ENCODE measurements at places on chromosomes 11 and 22. TPM values are rescaled to one million over a fixed set of nuclear protein-coding genes. Genes with fewer than 3 reads are reported as not detected.

DNA sequence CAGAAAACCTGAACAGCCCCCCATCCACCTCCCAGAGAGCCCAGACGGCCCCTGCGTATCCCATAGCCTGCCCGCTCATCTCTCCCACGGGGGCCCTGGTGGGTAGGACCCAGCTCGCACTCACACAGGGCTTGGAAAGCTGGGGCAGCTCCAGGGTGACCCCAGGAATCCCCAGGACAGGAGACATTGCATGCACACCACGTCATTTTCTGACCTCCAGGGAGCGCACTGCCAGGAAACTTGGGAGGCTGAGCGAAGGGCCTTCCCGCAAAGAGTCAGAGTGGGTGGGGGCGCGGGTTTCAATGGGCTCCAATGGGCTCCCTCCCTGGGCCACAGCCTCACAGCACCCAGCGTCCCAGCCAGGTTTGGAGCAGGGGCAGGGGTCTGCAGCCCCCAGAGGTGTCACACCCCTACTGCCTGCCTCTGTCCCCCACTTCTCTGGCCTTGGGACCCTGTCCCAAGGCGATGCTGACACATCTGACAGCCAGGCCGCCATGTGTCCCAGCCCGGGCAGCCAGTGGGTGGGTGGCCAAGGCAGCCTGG lies 8.2 kb upstream of the SYT8 start:
- peak; percentile 48 for DNase-seq

MUC5B gene
- 0.04 TPM for total RNA-seq

ZNF280A gene
- not detected for total RNA-seq

GRCh38 chr11:30025396-30026139 lies 8.7 kb upstream of the KCNA4 start:
- DNase-seq = no peak

DNA sequence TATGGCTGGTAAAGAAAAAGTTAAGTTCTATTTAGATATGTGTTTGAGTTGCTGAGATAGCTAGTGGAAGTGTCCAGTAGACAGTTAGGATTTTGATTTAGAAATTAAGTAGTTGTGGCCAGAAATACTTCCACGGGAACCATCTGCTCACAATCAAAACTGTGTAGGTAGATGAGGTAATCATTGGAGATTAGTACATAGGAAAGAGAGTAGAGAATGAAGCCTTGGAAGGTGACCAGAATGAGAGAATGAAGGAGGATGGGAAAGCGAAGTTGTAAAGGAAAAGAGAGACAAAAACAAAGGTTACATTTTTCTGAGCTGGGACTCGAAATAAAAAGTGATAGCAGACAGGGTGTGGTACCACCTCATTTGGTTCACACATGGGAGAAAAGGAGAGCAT lies 296.9 kb upstream of the SORL1-AS1 start:
- DNase-seq = no peak

DENND6B gene
- total RNA-seq = 2.7 TPM

DNA sequence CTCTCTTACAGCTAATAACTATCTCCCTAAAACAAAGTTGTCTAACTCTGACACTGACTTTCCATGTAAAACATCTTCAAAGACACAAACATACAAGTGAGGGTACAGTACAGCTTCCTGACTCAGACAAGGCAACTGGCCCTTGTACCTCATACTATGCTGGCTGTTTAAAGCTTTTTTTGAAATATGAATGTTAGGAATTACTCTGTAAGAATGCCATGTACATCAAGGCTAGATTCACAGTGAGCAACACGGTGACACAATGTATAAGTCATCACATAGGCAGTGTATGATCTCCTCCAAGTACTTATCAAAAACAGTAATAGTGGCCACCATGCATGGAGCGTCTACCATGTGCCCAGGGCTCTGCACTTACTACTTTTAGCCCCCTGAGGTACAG lies 28.6 kb downstream of the ALG8 start:
- DNase-seq = no peak

PAMR1 gene
- not detected for total RNA-seq

LRRC10B gene
- 1.0 TPM for total RNA-seq

DNA sequence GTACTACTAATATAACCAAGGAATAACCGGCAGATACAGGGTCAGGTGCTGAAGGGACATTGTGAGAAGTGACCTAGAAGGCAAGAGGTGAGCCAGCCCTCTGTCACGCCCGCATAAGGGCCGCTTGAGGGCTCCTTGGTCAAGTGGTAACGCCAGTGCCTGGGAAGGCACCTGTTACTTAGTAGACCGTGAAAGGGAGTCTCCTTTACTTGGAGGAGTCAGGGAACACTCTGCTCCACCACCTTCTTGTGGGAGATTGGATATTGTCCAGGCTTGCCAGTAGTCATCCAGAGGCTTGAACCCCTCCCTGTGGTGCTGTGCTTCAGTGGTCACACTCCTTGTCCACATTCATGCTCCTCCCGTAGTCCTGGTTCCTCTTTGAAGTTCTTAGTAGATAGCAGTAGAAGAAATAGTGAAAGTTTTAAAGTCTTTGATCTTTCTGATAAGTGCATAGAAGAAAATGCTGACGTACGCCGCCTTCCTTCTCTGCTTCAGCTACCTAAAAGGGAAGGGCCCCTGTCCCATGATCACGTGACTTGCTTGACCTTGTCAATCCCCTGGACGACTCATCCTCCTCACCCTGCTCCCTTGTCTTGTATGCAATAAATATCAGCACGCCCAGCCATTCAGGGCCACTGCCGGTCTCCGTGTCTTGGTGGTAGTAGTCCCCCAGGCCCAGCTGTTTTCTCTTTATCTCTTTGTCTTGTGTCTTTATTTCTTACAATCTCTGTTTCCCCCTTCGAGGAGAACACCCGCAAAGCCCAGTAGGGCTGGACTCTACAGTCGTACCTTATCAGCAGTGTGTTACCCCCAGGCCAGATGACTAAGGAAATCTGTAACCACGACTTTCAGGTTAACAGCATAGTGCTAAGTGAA lies 6.1 kb downstream of the NUP50 start:
- DNase-seq = no peak

DNA sequence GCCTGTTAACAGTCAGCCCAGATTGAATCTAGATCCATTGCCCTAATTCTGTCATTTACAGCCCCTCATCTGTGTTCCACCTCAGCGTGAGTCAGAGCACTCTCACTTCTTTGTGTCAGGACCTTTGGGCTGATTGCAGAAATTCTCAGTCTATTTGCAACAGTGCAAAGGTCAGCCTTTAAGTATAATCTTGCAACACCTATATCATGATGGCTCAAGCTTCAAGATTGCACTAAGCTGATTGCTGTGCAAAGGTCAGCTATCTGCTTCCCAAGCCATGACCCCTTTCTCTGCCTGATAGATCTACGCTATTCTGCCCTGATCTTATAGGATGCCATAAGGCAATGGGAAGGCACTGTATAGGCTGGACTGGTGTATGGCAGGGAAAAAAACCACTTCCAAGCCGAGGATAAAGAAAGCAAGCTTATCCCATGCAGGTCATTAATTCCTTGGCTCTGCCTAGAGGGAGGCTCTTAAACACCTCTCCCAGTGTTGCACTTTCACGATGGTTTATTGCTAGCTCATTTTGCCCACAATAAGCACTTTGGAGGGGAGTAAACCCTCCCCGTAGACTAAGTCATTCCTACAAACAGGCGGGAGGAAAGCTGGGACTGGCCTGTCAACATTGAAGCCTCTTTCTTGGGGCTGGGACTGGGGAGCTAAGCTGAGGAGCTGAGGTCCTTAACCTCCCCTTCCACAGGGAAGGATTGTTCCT lies 100.6 kb downstream of the RRAS2 start:
- no peak for DNase-seq

AMOTL1 gene
- total RNA-seq = 0.04 TPM

All from Karpas-422 (cell line).